ENCODE measurements at places on chromosomes 2 and 18.
A peak's percentile ranks its signal among the peaks of the same experiment; 100 is the strongest.

GRCh38 chr2:56130463-56131070 lies 53.2 kb upstream of the CCDC85A start:
- DNase-seq: peak; percentile 53

DNA sequence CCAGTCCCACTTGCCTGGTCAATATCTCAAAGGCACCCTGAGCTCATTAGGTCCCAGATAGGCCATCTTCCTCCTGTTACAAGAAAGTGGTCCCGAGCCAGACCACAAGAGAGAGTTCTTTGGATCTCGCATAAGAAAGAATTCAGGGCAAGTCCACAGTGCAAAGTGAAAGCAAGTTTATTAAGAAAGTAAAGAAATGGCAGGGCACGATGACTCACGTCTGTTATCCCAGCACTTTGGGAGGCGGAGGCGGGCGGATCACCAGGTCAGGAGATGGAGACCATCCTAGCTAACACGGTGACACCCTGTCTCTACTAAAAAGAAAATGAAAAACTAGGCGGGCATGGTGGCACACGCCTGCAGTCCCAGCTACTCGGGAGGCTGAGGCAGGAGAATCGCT lies 10.8 kb upstream of the SMAD7 start:
- DNase-seq: no peak

DNA sequence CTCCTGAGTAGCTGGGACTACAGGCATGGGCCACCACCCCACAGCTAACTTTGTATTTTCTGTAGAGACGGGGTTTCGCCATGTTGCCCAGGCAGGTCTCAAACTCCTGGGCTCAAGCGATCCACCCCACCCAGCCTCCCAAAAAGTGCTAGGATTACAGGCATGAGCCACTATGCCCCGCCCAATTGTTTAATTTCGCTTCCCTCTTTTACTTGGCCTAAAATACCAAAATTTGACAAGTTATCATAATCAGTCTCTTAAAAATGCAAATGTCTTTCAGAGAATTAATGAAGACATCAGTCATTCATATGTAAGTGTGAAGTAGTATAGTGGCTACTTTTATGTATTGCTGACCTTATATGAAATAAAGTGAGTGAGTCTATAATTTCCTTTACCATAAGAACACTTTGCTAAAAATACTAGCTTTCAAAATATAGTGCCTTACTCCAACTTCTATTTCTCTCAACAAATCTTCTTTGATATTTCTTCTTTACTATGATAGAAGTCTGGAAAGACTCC lies 9.8 kb downstream of the FBXO11 start:
- no peak for DNase-seq

DNA sequence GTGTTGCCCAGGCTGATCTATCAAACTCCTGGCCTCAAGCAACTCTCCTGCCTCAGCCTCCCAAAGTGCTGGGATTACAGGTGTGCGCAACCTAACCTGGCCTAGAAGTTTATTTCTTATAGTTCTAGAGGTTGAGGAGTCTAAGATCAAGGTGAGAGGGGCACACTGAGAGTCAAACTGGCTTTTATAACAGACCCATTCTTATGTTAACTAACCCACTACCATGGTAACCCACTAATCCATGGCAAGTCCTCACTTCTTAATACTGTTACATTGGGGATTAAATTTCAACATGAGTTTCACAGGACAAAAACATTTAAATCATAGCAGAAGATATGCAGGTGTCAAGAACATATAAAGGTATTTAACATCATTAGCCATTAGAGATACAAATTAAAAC lies 50.6 kb downstream of the MDH1 start:
- DNase-seq: peak; percentile 40
